ENCODE measurements at places on chromosomes 4 and X.

DNA sequence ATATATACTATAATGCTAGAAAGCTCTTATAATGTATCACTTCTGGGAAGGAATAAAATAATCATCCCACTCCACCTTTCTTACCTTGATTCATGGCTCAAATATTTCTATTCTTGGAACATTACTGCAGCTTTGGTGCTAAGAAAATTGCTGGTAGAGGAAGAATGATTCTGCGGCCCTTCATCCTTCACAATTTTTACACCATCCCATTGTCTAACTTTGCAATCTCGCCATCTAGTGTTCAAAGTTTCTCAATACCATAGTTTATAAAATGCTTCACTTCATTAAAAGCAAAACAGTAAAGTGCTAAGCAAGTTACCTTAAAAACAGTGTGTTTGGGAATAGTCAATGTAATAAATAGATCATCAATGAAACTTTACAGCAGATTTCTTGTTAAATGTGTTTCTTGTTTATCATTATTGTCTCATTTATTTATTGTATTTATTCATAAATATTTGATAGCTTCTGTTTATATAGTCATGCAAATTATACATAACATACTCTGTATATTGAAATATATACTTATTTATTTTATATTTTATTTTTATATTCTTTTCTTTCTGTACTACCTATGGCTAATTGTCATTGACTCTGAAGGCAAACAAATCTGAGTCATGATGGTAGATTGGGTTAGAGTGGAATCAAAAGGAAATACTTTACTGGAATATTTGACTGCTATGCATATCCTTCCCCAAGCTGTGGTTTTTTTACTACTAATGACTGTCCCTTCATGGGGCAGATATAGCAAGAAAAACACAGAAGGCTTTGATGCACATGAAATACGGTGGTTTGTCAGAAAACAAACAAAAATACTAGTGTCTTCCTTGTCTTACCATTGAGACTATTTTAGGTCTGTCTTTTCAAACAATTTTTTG, 390.7 kb downstream of the MAPK10 start:
- DNase-seq, result no peak

GRCh38 chr4:102218656-102219055, 126.6 kb downstream of the SLC39A8 start:
- no peak for DNase-seq

GRCh38 chr4:82268826-82269193, 105.0 kb downstream of the HNRNPD start:
- DNase-seq, result no peak

- no peak for DNase-seq
These were observed 130.5 kb downstream of the CPEB2 start for GRCh38 chr4:15132739-15133138.

DNA sequence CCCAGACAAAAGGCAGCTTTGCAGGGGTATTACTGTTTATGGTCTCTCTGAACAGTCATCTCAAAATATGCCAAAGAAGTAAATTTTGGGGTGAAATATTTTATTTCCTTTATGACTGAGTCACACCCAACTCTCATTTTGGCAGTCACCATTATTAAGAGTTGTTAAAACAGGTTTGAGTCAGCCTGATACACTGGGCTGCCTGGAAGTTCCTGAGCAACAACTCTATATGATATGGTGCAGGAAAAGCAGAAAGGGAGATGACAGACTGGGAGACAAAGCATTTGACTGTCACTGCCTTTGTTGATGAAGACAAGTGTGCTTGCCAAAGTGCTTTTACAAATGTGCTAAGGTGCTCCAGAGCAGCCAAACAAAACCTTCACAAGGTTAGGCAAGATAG, 1263.5 kb downstream of the PCDH7 start:
- no peak for DNase-seq

All from memory B cell (primary cell).